Myocyte (in vitro differentiated cells): ENCODE measurements at places on chromosomes 6 and 20. TPM values are rescaled to one million over a fixed set of nuclear protein-coding genes. Genes with fewer than 3 reads are reported as not detected.

The COL20A1 gene
- total RNA-seq, result 0.05 and 0.21 TPM in 2 replicates

The VGLL2 gene
- 5.7 and 24.4 TPM in 2 replicates for total RNA-seq

- DNase-seq, result no peak
These were observed 89.3 kb downstream of the TSHZ2 start for GRCh38 chr20:53061192-53062108.

The TRIM40 gene
- total RNA-seq, result not detected in 2 replicates

The SPATA25 gene
- 5.9 and 10.2 TPM in 2 replicates for total RNA-seq

GRCh38 chr20:61682996-61683681 is 382.5 kb downstream of the TAF4 start:
- DNase-seq, result no peak

DNA sequence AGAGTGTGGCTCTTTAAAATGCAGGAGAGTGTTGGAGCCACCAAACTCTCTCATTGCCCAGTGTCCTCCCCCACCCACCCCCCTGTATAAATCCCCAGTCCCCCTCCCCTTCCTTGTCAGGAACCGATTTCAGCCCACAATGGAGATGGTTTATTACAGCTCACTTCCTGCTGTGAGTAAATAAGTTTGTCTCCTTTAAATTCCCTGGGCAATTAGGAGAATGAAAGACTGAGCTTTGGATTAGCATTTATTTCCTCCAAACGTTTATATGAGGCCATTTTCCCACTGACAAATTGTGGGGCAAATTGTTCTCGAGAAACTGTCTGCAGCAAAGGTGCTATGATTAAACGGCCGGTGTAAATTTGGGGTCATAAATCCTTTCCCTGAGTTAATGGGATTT is 128.8 kb downstream of the DHX35 start:
- DNase-seq, result no peak

The ERVFRD-1 gene
- total RNA-seq, result not detected in 2 replicates

DNA sequence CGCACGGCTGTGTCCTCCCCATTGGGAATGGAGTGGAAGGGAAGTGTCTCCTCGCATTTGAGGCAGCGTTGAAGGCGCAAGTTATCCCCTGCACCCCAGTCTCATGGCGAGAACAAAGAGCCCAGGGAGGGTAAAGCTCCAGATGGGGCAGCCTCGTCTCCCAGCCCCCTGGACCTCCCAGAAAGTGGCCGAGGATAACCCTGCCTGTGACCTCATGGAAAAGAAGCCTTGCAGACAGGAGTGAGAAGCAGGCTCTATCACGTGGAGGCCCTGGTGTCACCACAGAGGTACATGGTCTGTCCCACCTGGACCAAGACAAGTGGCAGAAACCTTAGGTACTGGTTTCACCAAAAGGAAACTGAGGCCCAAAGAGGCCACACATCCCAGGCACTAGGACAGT is 134.8 kb upstream of the RPS6KA2 start:
- DNase-seq, result no peak

- no peak for DNase-seq
These were observed 302.6 kb upstream of the NRSN1 start for GRCh38 chr6:23823421-23823820.

The FOXA2 gene
- total RNA-seq, result not detected in 2 replicates

GRCh38 chr6:166586424-166587156 is at the start of gene RAMACL:
RAMACL (minus strand) TSS chr6:166586678; CDS start chr6:166586477, 201 bp downstream.
- DNase-seq, result no peak

The MOXD1 gene
- 4.5 and 6.5 TPM in 2 replicates for total RNA-seq

The LY86 gene
- total RNA-seq, result not detected in 2 replicates

The CALHM5 gene
- total RNA-seq, result 5.0 and 5.4 TPM in 2 replicates

- no peak for DNase-seq
These were observed 5.5 kb downstream of the BFSP1 start for GRCh38 chr20:17525650-17526049.

DNA sequence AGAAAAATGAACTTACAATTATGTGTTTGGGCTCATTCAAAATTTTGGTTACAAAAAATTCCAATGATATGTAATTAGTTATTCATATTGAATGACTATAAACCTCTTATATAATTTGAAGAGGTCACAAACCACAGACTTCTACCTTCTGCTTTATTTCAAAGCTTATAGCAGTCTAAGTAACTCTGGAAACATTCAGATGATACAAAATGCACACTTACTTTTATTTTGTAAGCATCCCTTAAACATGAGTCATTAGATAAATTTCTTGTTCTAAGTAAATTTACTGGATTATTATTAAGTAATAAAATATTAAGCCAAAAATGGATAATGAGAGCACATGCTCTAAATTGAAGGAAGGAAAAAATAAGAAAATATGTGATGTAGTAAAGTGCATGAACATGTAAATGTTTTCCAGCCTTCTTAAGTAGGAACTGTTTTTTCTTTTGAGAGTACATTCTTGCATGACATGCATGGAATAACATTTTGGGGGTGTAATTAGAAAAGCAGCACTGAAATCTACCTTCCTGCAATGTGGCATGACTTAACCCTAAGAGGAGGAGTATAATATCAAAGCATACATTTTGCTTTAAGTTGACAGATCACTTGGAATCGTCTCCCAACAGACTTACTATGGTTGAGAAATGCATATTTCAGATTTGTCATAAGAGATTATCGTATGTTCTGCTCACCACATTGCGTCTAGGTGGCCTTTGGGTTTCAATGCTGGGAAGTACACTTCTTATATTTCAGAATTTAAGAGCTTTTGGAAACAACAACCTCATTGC is 372.7 kb upstream of the HSF2 start:
- no peak for DNase-seq

The ZBTB2 gene
- 8.3 and 10.0 TPM in 2 replicates for total RNA-seq

DNA sequence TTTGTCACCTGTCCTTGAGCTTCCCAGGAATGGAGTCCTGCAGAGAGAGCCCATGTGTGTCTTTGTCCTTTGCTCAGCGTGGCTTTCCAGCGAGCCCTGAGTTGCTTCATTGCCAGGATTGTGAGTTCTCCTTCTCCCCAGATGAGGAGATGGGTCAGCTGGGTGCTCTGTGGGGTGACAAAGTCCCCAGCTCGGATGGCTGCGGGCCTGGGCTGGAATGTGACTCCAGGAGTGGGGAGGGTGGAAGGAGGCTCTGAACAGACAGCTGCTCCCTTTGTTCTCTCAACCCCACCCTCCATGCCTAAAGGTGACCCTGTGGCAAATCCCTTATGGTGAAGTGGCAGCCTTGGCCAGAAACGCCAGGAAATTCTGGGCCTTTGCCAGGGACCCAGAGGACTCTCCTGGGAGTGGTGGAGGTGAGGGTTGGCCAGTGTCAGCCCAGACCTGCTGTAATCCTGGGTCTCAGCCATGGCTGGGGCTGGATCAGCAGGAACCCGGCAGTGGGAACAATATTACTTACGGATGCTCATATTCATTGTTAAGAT is 44.4 kb upstream of the CST5 start:
- no peak for DNase-seq

The WFDC10B gene
- total RNA-seq, result not detected in 2 replicates

The CDSN gene
- total RNA-seq, result 0.16 TPM in 1 of 2 replicates, not detected in the other

The GGTLC1 gene
- total RNA-seq, result not detected in 2 replicates

DNA sequence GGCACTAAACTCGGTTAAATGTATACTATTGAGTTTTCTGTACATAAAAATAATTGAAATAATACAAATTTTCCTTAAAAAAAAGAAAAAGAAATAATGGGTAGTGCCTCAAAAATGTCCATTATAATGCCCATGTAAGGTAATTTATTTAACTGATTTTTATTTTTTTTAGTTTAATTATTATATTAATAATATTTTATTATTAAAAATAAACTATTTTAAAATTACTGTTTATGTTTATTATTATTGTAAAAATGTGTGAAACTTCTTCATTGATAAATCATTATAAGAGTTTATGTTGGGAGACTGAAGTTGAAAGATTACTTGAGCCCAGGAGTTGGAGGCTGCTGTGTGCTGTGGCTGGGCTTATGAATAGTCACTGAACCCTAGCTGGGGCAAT is 925.5 kb upstream of the EPHA7 start:
- no peak for DNase-seq

DNA sequence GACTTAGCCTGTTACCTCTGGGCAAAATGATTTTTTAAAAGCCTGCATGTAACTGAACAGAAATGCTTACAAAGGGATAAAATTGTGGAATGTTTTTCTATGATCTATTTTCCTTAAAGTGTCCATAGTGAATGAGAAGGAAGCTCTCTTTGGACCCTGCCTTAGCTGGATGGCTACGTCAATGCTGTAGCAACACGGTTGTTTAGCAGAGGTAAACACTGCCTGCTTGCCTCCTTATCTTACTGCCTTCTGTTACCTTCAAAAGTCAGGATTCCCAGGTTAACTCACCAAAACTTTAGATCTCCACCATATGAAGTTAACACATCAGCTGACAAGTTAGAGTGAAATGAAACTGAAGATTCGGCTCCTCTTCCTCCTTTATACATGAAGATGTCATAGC is 402.6 kb downstream of the SAMD5 start:
- DNase-seq, result no peak

- no peak for DNase-seq
These were observed 242.0 kb downstream of the ARID1B start for GRCh38 chr6:157019115-157019641.

GRCh38 chr6:113011801-113012200 is 664.7 kb downstream of the RFPL4B start:
- DNase-seq, result peak; percentile 59

- DNase-seq, result peak; percentile 72
These were observed 224.4 kb downstream of the OGFRL1 start for GRCh38 chr6:71513036-71513435.

GRCh38 chr20:34896086-34896621 is 19.7 kb downstream of the ACSS2 start:
- peak; percentile 40 for DNase-seq

DNA sequence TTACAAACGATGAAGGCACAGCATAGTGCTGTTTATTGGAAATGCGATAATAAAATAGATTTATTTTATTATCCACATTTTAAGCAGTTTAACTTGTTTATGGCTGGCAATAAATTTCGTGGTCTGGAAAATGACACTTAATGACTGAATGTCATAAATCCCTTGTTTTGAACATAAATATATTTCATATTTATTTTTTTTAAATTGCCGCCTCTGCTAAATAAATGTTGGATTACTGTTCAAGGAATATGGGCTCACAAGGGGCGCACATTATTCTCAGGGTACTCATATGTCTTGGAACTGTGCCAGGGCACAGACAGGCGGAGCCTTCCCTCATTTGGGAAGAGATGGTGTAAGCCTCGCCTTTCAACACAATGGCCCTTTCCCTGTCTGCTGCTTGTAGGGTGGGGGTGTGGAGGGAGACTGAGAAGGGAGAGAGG is 134.3 kb downstream of the PXDC1 start:
- no peak for DNase-seq

GRCh38 chr20:50635014-50635557 is 56.3 kb downstream of the RIPOR3 start:
- no peak for DNase-seq

GRCh38 chr6:139308936-139309603 is 17.3 kb upstream of the TXLNB start:
- DNase-seq, result peak; percentile 42

GRCh38 chr20:35311409-35311808 is 19.2 kb upstream of the FAM83C start:
- DNase-seq, result peak; percentile 77

GRCh38 chr6:4345543-4345942 is 210.2 kb upstream of the ECI2 start:
- no peak for DNase-seq

The SAMD3 gene
- not detected in 2 replicates for total RNA-seq

- no peak for DNase-seq
These were observed 19.8 kb downstream of the SDC4 start for GRCh38 chr20:45328451-45328850.

GRCh38 chr20:49758781-49759180 is 45.1 kb upstream of the B4GALT5 start:
- no peak for DNase-seq

- DNase-seq, result no peak
These were observed 721.4 kb upstream of the FLRT3 start for GRCh38 chr20:15058841-15059240.

The TFAP2C gene
- total RNA-seq, result not detected in 2 replicates

DNA sequence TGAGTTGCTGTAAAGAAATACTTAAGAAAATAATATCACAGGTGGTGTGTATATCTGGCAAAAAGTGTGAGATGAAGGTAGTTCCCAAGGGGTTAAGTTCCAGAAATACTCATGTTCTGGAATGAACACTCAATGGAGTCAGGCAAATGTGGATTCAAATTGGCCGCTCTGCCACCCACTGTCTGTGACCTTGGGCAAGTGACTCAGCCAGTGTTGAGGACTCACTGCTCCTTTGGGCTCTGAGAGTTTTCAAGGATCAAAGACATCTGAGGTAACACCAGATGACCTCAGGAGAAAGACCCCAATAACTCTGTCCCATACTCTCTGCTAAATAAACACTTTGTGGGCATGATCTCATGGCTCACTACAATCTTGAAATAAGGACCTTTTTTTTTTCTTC is 59.2 kb upstream of the EYA2 start:
- peak; percentile 31 for DNase-seq

The BFSP1 gene
- 7.6 and 8.3 TPM in 2 replicates for total RNA-seq

- peak; percentile 13 for DNase-seq
These were observed 72.8 kb upstream of the SPTLC3 start for GRCh38 chr20:12936020-12936419.

The IMPG1 gene
- not detected in 2 replicates for total RNA-seq

- no peak for DNase-seq
These were observed 29.8 kb upstream of the SLC2A12 start for GRCh38 chr6:134082191-134082590.

- peak; percentile 81 for DNase-seq
These were observed 79.5 kb downstream of the ZMYND8 start for GRCh38 chr20:47276851-47277534.

DNA sequence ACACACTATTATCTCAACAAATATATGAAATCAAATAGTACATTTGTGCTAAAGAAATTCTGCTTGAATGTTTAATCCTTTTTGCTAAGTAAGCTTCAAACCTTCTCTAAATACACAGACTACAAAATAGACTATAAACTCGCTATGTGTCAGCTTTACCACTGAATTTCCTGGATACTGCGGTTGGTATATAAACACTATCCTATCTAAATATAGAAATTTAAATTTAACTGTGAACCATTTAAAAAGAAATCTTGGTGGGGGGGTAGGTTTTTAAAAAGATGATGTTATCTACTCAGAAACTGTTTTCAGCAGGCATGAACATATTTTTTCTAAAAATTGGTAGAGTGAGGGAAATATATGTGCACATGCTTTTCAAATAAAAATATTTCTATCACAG is 306.5 kb upstream of the RUNX2 start:
- peak; percentile 6 for DNase-seq

The ZNF334 gene
- total RNA-seq, result not detected in 2 replicates

The CST9L gene
- not detected in 2 replicates for total RNA-seq

- DNase-seq, result peak; percentile 77
These were observed 27.2 kb downstream of the UBE2V1 start for GRCh38 chr20:50085481-50086365.

- DNase-seq, result peak; percentile 84
These were observed 17.0 kb downstream of the GSS start for GRCh38 chr20:34938466-34939163.

- no peak for DNase-seq
These were observed 1131.8 kb downstream of the GRIK2 start for GRCh38 chr6:102525336-102525735.

The THBD gene
- 14.2 and 17.9 TPM in 2 replicates for total RNA-seq

- DNase-seq, result no peak
These were observed 138.4 kb upstream of the STXBP5 start for GRCh38 chr6:147065786-147066185.
